Vagina (tissue), 2 donors: ENCODE measurements at places on chromosomes 16 and 17.

DNA sequence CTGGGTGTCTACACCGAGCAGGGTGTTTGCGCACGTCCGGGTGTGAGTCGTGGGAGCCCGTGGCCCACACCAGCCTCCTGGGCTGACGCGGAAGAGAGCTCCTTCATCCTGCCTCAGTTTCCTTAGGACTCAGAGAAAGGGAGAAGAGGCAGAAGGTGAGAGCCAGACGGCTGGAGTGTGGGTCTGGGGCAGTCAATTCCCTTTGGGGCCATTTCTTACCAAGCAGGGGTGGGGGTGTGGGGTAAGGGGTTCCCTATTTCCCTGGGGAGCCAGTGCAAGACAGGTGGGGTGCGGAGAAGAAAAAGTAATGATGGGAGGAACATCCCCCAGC is 831 bp downstream of the CA7 start:
- no peak for DNase-seq

DNA sequence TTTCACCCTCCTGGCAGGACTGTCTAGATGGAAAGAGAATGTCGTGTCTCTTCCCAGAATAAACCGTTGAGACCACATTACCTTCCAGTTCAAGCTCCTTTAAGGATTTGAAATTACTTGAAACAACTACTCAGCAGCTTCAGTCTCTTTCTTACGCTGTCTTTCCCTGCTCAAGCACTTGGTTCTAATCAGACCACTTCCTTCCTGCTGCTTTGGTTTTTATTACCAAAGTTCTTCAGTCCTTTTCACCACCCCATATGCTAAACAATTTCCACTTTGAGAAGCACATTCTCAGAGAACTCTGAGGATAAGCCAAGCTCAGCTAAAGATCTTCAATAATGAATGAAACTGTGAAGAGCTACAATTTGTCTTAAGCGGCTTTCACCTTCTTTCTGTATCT is 105.4 kb downstream of the STX8 start:
- DNase-seq, result no peak

- no peak for DNase-seq
These were observed 1.8 kb downstream of the TNS4 start for GRCh38 chr17:40499551-40500189.

DNA sequence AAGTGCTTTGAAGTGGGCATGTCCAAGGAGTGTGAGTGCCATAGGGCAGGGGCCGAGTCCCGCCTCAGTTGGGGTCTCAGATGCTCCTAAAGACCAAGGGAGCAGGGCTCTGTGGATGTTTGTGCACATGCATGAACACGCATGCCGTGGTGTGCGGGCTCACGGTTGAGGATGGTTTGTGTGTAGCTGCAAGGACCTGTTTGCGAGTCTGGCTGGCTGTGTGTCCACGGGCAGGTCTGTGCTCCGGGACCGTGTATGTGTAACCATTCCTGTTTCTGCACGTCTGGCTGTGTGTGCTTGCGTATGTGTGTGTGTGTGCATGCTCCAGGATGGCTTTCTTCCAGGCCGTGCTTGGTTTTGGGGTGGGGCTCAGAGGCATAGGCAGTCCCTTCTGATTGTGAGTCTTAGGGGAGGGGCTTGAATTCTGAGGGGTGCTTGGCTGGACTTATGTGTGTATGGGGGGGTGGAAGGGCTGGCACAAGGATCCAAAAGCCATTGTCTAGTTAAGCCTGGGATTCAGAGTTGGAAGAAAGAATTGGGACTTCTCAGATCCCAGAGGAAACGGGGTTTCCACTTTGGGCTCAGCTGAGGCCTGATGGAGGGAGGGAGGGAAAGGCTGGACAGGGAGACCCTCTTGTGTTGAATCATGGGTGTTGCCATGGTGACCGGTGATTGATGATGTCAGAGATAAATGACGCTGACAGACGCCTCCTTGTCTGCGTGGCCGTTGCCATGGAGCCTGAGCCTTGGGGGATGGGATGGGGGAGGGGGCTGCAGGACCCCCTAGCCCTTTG is 14.4 kb downstream of the GJD3 start:
- DNase-seq, result no peak

DNA sequence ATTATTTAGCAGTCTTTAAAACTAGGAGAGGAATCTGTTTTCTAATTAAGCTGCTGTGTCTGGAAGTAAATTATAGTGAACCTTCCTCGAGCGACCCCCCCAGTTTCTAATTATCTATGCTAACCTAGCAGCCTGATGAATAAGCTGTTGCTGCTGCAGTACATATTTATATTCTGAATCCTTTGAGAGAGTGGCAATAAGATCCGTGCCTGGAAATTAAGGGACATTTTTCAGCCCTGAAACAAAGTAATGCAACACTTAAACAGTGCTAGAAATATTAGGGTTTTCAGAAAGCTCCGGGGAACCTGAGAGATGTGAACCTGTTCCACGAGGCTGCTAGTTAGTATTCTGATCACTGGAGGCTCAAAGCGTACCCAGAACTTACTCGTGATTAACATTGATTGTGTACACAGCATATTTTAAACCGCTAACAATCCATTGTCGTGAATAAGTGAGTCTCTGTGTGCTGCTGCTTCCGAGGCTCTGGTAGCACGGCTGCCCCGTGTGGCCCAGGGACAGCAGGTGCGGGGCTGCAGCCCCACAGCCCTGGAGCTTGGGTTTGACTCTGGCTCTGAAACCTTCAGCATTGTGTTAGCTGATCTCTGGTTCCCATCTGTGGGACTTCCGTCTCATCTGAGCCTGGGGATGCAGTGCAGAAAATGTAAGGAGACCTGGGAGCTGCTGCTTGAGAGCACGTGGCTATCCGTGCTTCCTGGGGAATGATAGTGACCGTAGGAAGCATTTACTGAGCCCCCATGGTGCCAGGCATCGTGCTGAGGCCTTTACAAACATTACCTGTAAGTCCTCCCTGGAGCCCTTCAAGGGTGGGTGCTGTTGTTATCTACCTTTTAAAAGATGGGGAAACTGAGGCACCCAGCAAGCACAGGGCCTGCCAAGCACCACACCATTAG is 190.9 kb upstream of the CHMP6 start:
- no peak for DNase-seq

- DNase-seq, result no peak
These were observed 1147.3 kb upstream of the GOT2 start for GRCh38 chr16:59881376-59881775.

GRCh38 chr16:70018254-70018653 is 67.1 kb downstream of the CLEC18A start:
- DNase-seq, result no peak
